ENCODE measurements at places on chromosomes 2 and 18. TPM values are rescaled to one million over a fixed set of nuclear protein-coding genes. Genes with fewer than 3 reads are reported as not detected.

- DNase-seq, result no peak
These were observed 25.8 kb upstream of the TMEM182 start for GRCh38 chr2:102736110-102736409.

GRCh38 chr2:175168564-175168945 lies 552 bp upstream of the ATF2 start:
- DNase-seq, result no peak

- DNase-seq, result no peak
These were observed 63.5 kb downstream of the KIAA2012 start for GRCh38 chr2:202136526-202136925.

- no peak for DNase-seq
These were observed 363.4 kb downstream of the RPRM start for GRCh38 chr2:153115141-153115540.

DNA sequence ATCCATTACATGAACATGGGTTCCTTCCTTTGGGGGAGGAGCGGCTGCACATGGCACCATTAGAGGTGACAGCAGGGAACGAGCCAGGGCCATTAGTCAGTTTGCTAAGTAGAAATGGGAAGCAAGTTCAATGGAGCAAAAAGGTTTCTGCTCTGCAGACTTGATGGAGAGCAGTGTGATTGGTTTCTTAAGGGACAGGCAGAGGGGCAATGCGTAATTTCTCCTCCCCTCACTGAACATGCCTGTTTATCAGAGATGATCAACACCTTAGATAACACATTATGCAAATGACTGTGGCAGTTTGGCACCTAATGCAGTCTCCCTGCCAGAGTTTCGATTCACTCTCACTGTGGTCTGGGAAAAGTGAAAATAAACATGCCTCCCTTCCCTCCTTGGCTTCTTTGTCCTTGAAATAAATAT lies 414.5 kb downstream of the STK39 start:
- DNase-seq, result no peak

DNA sequence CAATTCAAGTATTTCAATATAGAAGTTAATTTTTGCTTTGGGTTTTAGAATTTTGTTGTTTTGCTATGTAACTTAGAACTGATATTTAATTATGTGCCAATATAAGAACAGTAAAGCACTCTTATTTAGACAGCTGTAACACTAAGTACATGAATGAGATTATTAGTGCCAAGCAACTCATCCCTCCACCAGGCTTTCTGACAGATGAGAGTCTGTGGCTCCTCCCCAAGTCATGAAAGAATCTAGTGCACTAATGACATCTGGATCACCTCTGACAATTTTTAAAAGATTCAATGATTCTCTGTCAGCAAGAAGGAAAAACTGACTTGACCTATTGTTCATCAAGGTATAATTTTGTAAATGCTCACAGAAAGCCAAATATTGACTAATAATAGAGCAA lies 67.8 kb downstream of the TMEFF2 start:
- DNase-seq, result no peak

C2orf80 gene
- total RNA-seq, result not detected

DNA sequence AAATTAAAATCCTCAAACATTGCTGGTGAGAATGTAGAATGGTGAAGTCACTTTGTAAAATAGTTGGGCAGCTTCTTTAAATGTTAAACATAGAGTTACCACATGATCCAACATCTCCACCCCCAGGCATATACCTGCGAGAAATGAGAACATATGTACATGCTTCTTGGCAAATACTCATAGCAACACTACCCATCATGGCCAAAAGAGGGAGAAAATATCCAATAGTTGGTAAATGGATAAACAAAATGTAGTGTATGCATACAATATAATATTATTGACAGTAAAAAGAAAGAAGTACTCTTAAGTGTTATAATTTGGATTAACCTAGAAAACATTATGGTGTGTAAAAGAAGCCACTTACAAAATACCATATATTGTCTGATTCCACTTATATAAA lies 185.9 kb downstream of the CDH7 start:
- no peak for DNase-seq

DNA sequence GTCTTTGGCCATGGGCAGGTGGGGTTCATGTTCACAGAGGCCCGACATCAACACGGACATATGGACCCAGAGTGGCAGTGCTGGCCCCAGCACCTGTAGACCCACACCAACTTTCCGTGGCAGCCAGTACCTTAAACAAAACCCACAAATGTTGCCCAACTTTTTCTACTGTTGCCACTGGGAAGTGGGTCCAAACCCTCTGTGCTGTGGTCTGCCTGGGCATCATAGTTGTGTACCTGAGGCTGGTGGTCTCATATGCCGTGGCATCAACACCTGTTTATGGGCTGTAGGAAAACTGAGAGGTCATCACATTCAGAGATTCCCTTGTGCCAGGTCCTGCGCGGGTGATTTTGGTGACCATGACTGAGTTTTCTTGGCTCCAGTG lies 79.9 kb downstream of the SH3RF3 start:
- no peak for DNase-seq

STON1 gene
- 33.4 TPM for total RNA-seq

DNA sequence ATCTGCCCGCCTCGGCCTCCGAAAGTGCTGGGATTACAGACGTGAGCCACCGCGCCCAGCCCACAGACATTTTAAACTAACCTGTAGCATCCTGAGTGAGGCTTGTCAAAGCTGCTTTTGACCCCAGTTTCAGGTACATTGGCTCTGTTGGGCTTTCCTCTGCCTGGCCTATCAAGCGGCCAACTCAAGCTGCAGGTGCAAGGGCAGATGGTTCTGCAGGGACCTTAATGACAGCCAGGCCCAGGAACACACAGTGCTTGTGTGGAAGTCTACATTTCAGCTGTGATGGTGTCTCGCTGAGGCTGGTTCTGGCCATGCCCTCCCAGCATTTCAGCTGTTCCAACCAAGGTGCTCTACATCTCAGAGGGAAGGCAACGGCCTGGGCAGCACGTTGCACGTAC lies 18.4 kb downstream of the INPP4A start:
- DNase-seq, result no peak

DNA sequence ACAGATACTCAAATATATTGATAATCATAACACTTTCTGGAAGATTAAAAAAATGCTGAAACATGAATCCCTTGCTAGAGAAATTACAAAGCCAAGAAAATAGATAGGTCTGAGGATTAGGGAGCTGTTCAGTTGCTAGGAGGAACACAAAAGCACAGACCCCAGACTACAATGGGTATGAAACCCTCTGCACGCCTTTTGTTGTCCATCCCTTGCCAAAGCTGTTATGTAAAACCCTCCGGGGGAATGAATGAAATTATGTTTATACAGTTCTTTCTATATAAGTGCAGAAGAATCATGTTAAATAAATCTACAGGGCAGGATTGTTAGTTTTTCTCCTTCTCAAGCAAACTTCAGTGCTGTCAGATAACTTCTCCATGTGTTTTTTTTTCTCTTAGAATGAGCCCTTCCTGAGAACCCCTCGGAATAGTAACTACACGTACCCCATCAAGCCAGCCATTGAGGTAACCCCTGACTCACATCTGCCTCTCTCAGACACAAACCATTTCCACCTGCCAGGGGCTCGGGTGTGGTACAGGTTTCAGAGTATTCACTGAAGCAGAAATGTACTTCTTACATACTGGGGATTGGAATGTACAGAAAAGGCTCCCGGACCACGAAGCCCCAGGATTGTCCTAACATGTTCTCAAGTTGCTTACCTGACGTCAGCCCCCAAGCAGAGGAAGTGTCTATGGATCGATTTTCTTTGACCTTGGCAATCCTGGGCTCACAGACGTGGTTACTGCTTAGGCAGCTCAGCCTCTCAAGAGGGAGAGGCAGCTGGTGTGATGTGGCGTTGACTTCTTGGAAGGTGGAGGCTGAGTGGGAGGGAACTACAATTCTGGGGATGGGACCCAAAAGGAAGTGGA lies 118.0 kb downstream of the PLB1 start:
- DNase-seq, result no peak

DNA sequence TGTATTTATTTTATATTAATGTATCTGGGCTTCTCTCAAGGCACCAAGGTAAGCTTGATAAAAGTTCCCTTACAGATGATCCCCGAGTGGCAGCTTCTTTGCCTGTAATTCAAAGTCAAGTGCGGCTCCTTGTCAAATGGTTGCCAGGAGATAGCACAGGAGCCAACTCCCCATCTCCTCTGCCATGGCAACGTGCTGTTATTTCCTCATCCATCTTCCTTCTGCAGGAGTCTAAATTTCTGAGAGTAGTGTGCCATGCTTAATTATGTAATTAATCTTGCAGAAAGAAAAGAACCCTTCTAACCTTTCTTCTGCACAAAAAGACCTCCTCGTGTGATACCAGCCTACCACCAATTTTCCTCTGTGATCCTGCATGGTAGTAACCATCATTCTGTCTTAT lies 46.2 kb upstream of the ACMSD start:
- no peak for DNase-seq

INPP5D gene
- total RNA-seq, result 32.0 TPM

DNA sequence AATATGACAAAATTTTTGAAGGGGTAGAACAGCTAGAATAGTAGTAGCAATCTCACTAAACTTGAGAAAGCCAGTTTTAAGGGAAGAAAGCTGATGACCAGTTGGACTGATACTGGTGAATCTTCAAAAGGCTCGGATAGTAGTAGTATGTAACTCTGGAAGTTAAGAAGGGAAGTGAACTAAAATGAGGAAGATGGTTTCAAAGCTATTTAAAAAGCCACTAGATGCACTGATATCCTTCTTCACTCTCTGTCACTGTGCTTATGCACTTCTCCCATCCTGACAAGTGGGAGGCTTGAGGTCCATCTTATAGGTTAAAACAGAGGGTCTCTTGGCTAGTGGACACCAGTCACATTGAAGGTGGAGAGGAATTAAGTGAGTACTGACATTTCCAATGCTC lies 141.1 kb downstream of the NCOA1 start:
- no peak for DNase-seq

DNA sequence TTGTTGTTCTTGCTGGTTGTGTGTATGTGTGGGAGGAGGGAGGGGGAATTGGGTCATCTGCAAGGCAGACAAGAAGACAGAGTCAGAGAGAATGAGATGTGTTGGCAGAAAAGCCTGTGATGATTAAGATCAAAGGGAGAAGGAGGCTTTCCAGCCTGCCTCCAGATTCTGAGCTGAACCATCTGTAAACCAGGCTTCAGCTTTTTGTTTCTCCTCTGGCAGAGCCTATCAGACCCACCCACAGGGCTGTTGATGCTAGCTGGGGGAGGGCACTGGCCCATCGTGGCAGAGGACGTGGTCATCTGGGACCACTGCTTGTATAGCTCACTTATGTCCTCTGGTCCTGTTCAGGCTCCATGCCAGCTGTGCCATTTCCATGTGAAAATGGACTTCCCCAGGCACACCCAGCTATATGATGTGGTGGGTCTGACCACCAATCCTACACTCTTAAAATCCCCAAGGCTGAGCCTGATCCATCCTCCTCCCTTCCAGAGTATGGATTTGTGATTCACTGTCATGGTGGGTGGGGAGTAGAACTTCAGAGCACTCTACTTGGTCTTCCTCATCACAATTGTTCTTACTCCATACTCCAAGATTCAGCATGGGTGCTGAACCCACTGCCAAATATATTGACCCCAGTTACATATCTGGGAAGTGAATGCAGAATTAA lies 27.8 kb upstream of the COL6A3 start:
- DNase-seq, result no peak

DNA sequence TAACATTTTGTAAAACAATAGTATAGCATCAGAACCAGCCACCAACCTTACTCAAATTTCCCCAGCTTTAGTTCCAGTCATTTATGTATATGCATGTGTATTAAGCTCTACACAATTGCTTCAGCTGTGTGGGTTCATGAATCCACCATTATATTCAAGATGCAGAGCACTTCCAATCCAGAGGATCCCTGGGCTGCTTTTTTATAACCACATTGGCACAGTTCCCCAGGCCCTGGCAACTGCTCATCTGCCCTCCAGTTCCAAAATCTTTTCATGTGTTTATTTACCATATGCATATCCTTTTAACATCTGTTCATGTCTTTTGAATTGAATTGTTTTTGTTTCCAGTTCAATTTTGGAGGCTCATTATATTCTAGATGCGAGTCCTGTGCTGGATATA lies 482.9 kb upstream of the HS6ST1 start:
- DNase-seq, result no peak

DNA sequence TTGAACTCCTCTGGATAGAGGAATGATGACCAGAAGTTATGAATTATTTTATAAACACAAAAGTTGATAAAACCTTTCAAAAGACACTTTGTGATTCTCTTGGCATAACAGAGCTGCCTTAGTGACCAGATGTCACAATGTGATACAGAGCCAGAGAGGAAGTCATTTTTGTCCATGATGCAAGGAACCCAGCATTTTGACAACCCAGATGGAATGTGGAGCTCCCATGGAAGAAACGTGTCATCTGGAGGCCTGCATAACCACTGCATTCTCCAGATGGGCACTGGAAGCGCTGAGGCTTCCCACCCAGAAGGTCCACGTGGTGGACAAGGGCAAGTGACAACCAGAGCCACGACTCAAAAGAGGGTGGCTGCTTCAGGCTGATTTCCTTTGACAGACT lies 30.1 kb downstream of the HRH4 start:
- DNase-seq, result no peak

DNA sequence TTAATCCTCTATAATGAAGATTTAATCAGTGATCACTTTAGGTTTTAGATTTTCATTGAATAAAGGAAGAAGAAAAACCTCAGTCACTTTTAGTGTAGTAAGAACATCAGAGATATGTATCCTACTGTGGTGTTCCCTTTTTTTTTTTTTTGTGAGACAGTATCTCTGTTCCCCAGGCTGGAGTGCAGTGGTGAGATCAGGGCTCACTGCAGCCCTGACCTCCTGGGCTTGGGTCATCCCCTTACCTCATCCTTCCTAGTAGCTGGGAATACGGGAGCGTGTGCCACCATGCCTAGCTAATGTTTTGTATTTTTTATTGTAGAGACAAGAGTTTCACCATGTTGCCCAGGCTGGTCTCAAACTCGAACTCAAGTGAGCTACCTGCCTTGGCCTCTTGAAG lies 5.1 kb downstream of the SLC39A10 start:
- no peak for DNase-seq

DNA sequence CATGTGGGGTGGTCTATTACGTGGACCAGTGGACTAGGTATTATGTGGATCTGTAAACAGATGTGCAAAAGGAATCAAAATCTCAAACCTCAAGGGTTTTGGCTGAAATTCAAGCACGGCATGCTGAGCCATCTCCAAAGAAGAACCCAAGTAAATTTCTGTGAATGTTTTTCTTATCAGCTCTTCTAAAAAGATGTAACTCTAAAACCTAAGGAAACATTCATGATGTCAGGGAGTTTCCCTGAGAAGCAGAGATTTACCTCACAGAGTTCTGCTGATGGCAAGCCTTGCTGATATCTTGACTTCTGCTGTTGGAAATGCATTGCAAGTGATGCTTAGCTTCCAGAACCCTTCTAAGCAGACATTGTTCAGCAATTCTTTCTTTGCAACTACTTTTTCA lies 21.6 kb downstream of the DSG4 start:
- no peak for DNase-seq

- DNase-seq, result no peak
These were observed 138.3 kb downstream of the MYO1B start for GRCh38 chr2:191383486-191383885.

BIRC6 gene
- 88.3 TPM for total RNA-seq

- no peak for DNase-seq
These were observed 29.2 kb downstream of the MYO7B start for GRCh38 chr2:127564429-127565260.

- DNase-seq, result no peak
These were observed 47.7 kb upstream of the NR4A2 start for GRCh38 chr2:156380117-156380645.

- DNase-seq, result no peak
These were observed 9.8 kb downstream of the POU3F3 start for GRCh38 chr2:104863468-104864279.
